Activated CD4-positive, alpha-beta T cell treated with anti-CD3 and anti-CD28 coated beads for 36 hours (primary cell): ENCODE measurements at places on chromosomes 5 and 9. TPM values are rescaled to one million over a fixed set of nuclear protein-coding genes. Genes with fewer than 3 reads are reported as not detected.

DNA sequence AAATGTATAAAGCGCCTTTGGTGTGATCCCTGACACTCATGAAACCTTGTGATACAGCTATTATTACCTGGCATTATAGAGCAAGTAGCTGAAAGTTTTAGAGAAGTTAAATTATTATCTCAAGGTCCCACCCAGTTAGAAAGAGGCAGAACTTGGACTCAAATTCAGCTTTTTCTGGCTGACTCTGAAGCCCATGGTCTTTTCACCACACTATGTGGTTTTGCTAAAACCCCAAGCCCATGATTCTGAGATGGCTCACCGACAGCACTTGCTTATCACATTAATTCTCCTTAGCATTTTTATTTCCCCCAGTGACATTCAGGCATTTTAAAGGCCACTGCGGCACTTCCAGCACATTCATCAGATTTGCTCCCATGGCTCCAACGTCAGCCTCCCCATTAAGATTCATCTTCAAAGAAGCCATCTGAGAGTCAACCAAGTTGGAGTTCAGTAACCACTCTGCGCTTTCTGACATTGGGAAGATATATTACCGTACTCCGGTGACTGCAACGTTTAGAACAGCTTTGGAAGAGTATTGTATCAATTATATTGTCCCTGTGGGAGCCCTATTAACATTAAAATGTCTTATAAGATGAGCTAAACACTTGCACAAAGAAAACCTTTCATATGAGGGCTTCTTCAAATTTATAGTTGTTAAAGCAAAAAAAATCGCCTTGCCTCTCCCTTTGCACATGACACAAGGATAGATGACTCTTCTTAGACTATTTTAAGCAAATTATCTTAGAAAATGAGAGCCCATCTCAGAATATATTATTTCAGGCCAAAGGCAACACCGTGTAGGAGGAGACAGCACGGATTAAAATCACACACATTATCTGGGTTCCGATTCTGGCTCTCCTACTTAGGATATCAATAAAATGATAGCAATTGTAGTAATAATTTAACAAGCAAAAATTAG lies 638.1 kb downstream of the ACTL7B start:
- H3K4me1 ChIP-seq: no peaks in the 10 kb centered on the region
- H3K27me3 ChIP-seq: no peaks in the 10 kb centered on the region
- no peak for DNase-seq
- no peaks in the 10 kb centered on the region for H3K36me3 ChIP-seq
- no peak overlapping the region for H3K27ac ChIP-seq

DNA sequence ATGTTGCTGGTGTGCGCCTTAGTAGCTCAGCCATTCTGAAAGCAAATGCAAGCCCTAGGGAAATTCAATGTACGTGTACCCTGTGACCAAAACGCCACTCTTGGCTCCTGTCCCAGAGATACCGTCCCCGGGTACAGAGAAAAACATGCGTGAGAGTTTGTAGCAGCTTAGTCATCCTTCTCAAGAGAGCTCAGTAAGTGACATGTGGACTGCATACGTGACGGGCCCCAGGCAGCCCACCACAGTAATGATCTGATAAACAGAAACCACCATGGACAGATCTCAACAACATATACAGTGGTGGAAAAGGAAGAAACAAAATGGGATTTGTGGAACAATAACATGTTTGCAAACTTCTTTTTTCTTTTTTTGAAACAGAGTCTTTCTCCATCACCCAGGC lies 45.1 kb downstream of the S1PR3 start:
- no peak for DNase-seq
- no peaks in the 10 kb centered on the region for H3K36me3 ChIP-seq
- H3K27ac ChIP-seq: no peak overlapping the region
- H3K4me3 ChIP-seq: no peak overlapping the region

- no peak for DNase-seq
- no peaks in the 10 kb centered on the region for H3K4me1 ChIP-seq
- H3K4me3 ChIP-seq: no peak overlapping the region
- no peak overlapping the region for H3K27ac ChIP-seq
- H3K27me3 ChIP-seq: no peaks in the 10 kb centered on the region
- H3K36me3 ChIP-seq: no peaks in the 10 kb centered on the region
Measured at GRCh38 chr9:89679581-89679980, 74.8 kb downstream of the GADD45G start.

GRCh38 chr5:132176521-132176945 lies 51.1 kb downstream of the P4HA2 start:
- DNase-seq: peak; percentile 49
- H3K36me3 ChIP-seq: no peaks in the 10 kb centered on the region
- no peaks in the 10 kb centered on the region for H3K27me3 ChIP-seq
- H3K4me3 ChIP-seq: no peak overlapping the region

GRCh38 chr5:157556615-157557418 lies 18.8 kb downstream of the ADAM19 start:
- H3K4me1 ChIP-seq: peaks cover 54% of the 10 kb centered on the region
- no peak overlapping the region for H3K27ac ChIP-seq
- H3K27me3 ChIP-seq: no peaks in the 10 kb centered on the region

DNA sequence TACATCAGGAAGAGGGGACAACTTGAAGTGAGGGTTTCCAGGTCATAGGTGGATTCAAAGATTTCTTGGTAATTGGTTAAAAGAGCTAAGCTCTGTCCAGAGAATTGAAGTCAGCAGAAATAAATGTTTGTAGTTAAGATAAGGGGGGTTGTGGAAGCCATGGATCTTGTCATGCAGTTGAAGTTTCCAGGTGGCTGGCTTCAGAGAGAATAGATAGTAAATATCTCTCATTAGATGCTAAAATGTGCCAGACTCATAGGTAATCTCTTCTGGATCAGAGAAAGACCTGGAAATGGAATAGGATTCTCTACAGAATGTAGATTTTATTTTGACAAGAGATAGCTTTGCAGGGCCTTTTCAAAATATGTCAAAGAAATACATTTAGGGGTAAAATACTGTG lies 491.7 kb downstream of the PRR16 start:
- H3K27me3 ChIP-seq: no peaks in the 10 kb centered on the region
- H3K27ac ChIP-seq: no peak overlapping the region
- no peak overlapping the region for H3K4me3 ChIP-seq

ZFP62 gene
- total RNA-seq: 31.8 TPM

DNA sequence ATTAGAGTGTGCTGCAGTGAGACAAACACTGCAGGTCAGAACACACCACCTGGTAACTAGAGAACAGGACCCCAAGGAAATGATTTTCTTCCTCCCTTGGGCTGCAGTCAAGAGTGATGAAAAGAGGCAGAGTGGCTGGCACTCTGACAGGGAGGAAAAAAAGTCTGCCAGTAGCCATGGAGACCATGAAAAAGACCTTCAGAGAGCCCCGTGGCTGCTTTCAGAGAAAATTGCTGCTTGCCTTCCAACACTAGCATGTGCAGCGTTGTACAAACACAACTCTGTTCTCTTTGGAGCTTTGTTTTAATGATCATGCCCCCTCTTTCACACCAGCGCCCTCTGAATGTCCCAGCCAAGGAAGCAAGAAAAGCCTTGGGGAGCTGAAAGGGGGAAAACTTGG lies 68.8 kb downstream of the ANKRD55 start:
- H3K27ac ChIP-seq: no peak overlapping the region
- no peaks in the 10 kb centered on the region for H3K36me3 ChIP-seq
- no peak for DNase-seq
- peaks cover 59% of the 10 kb centered on the region for H3K4me1 ChIP-seq
- no peak overlapping the region for H3K4me3 ChIP-seq

- no peak overlapping the region for H3K27ac ChIP-seq
- H3K27me3 ChIP-seq: peaks cover 2% of the 10 kb centered on the region
- H3K36me3 ChIP-seq: no peaks in the 10 kb centered on the region
- no peak overlapping the region for H3K4me3 ChIP-seq
- H3K4me1 ChIP-seq: no peaks in the 10 kb centered on the region
- no peak for DNase-seq
Measured at GRCh38 chr9:135610290-135611141, 28.8 kb downstream of the GLT6D1 start.
